ENCODE measurements at places on chromosomes 7 and 10.

DNA sequence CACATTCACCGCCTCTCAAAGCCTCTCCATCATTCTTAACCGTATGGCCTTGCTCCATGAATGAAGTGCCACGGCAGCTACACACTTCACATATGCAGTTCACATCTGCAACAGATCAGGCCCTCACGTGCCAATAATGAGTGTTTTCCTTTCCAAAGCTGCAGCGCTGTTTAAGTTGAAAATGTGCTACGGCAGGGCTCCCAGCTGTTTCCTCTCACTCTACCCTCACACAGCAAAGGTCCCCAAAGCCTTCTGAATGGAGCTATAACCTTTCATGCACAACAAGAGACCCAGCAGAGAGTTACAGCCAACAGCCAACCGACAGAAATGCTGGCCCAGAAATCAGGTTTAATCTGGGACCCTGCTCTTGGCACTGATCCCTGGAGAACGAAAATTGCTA lies 236.1 kb downstream of the ELMO1 start:
- no peak overlapping the region for H3K27ac ChIP-seq
- no peak overlapping the region for H3K4me3 ChIP-seq
- no peaks in the 10 kb centered on the region for H3K27me3 ChIP-seq
- H3K4me1 ChIP-seq = peaks cover 12% of the 10 kb centered on the region
- no peak for DNase-seq
- no peaks in the 10 kb centered on the region for H3K36me3 ChIP-seq

DNA sequence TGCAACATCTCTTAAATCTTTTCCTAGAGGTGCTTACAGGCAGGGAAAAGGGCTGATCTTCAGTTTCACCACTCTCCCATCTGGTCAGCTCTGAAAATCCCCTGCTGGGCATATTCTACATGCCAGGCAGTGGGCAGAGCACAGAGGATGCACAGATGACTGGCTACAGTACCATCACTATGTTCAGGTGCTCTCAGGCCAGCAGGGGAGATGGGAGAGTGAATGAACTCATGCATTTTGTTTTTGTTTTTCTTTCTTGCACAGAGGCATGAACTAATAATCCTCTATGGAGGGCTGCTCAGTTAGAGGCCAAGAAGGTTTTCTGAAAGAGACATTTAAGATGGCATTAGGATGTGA lies 19.3 kb downstream of the ELMO1 start:
- H3K4me3 ChIP-seq = no peak overlapping the region
- H3K36me3 ChIP-seq = no peaks in the 10 kb centered on the region
- peak overlapping the region; percentile 15 for H3K27ac ChIP-seq
- H3K27me3 ChIP-seq = no peaks in the 10 kb centered on the region
- H3K4me1 ChIP-seq = no peaks in the 10 kb centered on the region
- DNase-seq = no peak

GRCh38 chr10:35573796-35574195 lies 31.3 kb upstream of the GJD4 start:
- no peak overlapping the region for H3K27ac ChIP-seq
- no peak overlapping the region for H3K4me3 ChIP-seq
- H3K36me3 ChIP-seq = no peaks in the 10 kb centered on the region
- H3K4me1 ChIP-seq = peaks cover 3% of the 10 kb centered on the region
- DNase-seq = no peak
- H3K27me3 ChIP-seq = no peaks in the 10 kb centered on the region

GRCh38 chr10:76086761-76087639 lies 655.6 kb downstream of the LRMDA start:
- H3K36me3 ChIP-seq = no peaks in the 10 kb centered on the region
- no peak overlapping the region for H3K27ac ChIP-seq
- no peak for DNase-seq
- H3K27me3 ChIP-seq = peaks cover 5% of the 10 kb centered on the region

- no peak overlapping the region for H3K27ac ChIP-seq
- H3K36me3 ChIP-seq = no peaks in the 10 kb centered on the region
- H3K27me3 ChIP-seq = no peaks in the 10 kb centered on the region
- no peak for DNase-seq
- H3K4me1 ChIP-seq = no peaks in the 10 kb centered on the region
- no peak overlapping the region for H3K4me3 ChIP-seq
These were observed 492.5 kb downstream of the XPNPEP1 start for GRCh38 chr10:109430799-109431198.

- no peaks in the 10 kb centered on the region for H3K36me3 ChIP-seq
- DNase-seq = no peak
- H3K4me1 ChIP-seq = peaks cover 17% of the 10 kb centered on the region
- H3K4me3 ChIP-seq = peak overlapping the region; percentile 62
These were observed 17.9 kb upstream of the SMO start for GRCh38 chr7:129170441-129171021.

- peak; percentile 28 for DNase-seq
- no peaks in the 10 kb centered on the region for H3K27me3 ChIP-seq
- no peak overlapping the region for H3K4me3 ChIP-seq
- H3K4me1 ChIP-seq = no peaks in the 10 kb centered on the region
- H3K27ac ChIP-seq = no peak overlapping the region
- H3K36me3 ChIP-seq = no peaks in the 10 kb centered on the region
These were observed 53.8 kb upstream of the GSAP start for GRCh38 chr7:77469927-77470326.

- peak; percentile 73 for DNase-seq
- H3K27ac ChIP-seq = peak overlapping the region; percentile 86
- H3K36me3 ChIP-seq = no peaks in the 10 kb centered on the region
- peak overlapping the region; percentile 86 for H3K4me3 ChIP-seq
These were observed 2.3 kb downstream of the IGF2BP3 start for GRCh38 chr7:23467806-23468525.

DNA sequence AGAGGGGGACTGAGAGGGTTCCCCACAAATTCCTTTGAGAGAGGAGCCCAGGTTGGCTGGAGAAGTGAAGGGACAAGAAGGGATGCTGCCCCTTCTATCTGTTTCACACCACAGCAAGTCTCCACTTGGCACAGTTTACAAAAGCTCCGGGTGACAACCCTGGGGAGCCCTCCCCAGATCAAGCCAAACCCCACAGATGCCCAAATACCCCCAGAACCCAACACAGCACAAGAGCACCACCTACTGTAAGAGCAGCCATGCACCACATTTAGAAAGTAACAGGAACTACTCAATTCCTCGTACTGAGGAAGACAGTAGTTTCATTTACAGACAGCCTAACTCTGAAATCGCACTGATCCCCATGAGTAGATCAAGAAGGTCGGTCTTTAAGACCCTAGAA lies 67.8 kb upstream of the ATP6V0A4 start:
- H3K4me3 ChIP-seq = no peak overlapping the region
- DNase-seq = no peak
- H3K36me3 ChIP-seq = peaks cover 19% of the 10 kb centered on the region
- H3K27me3 ChIP-seq = no peaks in the 10 kb centered on the region
- H3K27ac ChIP-seq = no peak overlapping the region

All from H1 (cell line).